ENCODE measurements at places on chromosomes 1 and 21.
A peak's percentile ranks its signal among the peaks of the same experiment; 100 is the strongest.

- no peak for DNase-seq
Measured at GRCh38 chr1:243229526-243229925, 25.6 kb downstream of the CEP170 start.

- DNase-seq: no peak
Measured at GRCh38 chr1:228717081-228717480, 18.2 kb upstream of the RHOU start.

GRCh38 chr1:247448107-247448791, 9.7 kb downstream of the OR2B11 start:
- peak; percentile 63 for DNase-seq

DNA sequence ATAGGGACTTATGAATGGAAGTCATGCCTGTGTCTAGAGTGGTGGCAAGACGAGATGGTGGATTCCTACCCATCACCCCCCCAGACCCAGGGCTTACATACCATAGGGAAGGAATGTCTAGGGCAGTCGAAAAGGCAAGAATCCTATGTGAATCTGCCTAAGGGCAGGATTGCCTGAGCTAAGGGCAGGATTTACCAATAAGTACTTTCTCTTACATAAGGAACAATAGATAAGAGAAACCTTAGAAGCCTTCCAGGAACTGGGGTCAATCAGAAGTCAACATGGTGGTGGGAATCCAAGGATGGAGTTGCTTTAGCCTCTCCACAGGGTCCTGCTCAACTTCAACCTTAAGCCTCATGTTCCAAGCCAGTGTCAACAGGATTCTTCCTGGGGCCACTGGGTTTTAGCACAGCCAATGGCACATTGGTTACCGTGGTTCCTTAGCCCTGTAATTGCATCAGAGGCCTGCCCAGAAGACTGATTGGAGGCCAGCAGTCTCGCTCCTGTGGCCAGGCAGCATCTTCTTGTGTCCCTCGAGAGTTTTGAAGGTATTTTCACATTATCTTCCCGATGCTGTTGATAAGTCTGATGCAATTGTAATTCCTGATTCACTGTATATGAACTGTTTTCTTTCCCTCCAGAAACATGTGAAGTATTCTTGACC, 20.7 kb downstream of the BACE2 start:
- no peak for DNase-seq

GRCh38 chr1:12472798-12473551, 145.0 kb downstream of the DHRS3 start:
- peak; percentile 65 for DNase-seq

GRCh38 chr1:199307496-199308264, 668.8 kb downstream of the PTPRC start:
- no peak for DNase-seq

DNA sequence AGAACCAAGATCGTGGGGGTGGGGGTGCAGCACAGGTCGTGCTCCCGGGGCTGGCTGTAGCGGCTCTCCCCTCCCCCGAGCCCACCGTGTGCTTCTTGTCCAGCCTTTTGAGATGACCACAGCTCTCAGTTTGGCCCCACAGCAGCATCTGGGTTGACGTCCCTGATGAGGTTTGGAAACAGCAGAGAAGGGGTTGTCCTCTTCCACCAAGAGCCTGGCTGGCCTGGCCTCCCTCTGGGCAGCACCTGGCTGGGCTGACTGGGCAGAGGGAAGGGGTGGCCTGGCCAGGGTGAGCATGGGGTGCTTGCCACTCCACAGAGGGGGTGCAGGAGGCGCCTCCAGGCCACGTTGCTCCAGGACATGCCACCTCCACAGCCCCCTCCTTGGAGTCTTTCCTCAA, 61.5 kb downstream of the SKI start:
- DNase-seq: no peak

DNA sequence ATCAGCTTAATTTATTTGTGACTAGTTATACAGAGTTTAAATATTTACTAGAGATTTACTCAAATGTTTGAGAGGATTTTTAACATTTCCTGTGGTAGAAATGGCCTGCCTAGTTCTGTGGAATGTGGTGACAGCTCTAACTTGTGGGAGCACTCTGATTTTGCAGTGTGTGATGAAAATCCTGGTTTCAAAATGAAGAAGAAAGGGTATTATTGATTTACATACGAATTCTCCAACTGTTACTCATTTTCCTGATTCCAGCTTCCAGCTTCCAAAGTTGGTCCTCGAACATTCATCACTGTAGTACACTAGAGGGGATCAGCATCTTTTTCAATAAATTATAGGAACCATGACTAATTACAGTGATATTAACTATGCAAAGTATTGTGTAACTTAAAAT, 462.7 kb upstream of the PKN2 start:
- no peak for DNase-seq

DNA sequence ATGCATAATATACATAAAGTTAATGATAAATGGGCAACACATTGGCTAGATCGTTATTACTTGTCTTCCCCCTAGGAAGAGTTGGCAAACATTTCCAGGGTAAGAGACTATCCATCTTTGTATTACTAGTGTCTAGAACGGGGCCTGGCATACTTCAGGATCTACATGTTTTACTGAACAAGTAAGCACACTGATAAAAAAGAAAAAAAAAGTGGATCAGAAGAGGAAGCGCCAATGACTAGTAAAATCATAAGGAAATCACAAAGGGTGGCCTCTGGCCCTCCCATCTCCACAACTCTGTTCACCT, 482 bp downstream of the TM2D1 start:
- DNase-seq: no peak

DNA sequence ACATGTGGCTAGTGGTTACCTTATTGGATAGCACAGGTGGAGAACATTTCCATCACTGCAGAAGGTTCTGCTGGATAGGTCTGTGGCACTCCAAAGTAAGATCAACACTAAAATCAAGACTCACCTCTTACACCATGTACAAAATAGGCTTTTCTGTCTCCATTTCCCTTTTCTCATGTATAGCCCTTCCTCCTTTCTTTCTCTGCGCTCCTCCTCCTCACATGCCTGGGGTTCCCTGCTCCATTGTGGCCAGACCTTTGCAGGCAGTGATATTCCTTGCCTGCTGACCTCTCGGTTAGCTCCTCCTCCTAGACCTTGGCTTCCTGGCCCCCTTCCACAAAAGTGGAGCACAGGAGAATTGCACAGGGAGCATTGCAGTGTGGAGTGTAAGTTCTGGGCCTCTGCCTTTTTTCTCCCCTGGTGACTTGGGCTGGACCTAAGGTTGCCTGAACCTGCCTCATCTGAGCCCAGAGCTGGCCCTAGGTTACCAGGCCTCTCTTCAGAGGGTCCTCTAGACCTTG, 33.2 kb upstream of the RBM15 start:
- DNase-seq: no peak

DNA sequence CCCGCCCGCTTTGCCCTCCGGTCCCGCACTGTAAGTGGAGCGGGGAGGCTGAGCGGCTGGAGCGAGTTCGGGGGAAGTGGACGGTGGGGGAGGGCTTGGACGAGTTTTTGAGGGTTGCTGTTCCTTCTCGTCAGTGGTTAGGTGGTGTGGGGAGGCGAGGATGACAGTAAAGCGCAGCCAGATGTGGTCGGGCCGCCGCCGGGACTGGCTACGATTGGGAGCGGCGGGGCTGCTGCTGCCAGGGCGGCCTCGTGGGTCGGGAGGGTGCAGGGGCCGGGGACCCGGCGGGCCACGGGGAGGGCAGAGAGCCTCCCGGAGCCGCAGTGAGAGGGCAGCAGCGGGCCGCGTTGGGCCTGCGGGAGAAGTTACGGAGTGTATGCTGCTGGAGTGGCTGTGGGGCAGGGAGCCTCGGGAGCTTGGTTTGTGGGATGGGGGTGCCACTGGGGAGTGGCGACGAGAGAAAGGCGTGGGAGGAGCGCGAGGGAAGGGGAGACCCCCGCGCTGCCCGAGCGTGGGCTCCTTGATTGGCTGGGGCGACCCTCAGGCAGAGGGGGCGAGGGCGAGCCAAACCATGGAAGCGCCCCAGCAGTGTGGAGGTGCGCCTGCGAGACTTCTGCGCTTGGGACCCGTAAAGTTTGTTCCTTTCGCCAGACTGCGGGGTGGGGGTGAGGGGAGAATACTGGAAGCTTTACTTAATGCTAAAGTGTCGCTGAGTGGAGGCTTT, 2.1 kb downstream of the ADGRL2 start:
- peak; percentile 85 for DNase-seq

DNA sequence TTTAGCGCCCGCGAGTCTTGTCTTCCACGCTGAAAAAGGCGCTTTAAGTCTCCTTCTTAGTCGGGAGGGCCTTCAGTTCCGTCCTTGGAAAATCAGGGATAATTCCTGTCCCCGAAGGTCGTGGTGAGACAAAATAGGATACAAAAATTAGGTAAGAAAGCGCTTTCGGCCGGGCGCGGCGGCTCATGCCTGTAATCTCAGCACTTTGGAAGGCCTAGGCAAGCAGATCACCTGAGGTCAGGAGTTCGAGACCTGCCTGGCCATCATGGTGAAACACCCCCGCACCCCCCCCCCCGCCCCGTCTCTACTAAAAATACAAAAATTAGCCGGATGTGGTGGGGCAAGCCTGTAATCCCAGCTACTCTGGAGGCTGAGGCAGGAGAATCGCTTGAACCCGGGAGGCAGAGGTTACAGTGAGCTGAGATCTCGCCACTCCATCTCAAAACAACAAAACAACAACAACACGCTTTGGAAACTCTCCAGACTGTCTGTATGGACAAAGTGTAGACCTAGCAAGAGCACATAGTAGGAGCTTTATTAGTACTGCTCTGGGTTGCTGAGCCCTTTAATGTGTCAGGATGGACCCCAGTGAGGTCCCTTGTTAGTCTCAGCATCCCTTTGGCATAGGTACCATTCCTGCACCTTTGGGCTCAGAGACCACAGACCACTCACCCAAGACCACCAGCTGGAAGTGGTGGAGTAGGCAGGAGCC, 790 bp upstream of the TMEM54 start:
- no peak for DNase-seq

GRCh38 chr1:202888221-202888530, 773 bp downstream of the RABIF start:
- DNase-seq: no peak

- DNase-seq: peak; percentile 68
Measured at GRCh38 chr1:56414728-56415224, 164.6 kb downstream of the PLPP3 start.

DNA sequence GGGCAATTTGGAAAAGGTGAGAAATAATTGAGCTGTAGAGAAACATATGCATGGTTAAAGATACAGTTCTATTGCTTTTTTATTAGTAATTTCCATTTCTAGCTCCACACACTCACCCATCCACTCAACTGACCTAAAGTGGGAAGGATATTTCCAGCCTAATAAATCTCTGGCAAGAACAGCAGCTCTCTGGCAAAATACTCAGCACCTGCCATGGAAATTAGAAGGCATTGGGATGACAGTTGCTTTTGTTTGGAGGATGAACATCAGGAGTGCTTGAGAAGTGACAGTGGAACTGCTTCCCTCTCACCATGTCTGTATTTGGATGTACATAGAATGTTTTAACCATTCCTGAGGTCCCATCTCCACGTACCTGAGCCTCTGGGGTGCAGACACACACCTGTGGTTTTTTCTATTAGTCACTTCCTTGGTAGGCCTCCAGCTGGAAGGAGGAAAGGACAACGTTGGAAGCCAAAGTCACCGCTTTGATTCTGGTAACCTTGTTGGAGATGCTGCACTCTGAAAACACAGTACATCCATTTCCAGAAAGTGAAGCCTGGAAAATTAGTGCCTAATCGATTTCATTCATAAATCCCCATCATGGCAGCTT, 62.3 kb upstream of the RUNX1 start:
- DNase-seq: no peak

GRCh38 chr1:174152427-174152826, 6.9 kb upstream of the RABGAP1L start:
- no peak for DNase-seq

GRCh38 chr21:36992671-36993070, 13.8 kb upstream of the RIPPLY3 start:
- DNase-seq: no peak

DNA sequence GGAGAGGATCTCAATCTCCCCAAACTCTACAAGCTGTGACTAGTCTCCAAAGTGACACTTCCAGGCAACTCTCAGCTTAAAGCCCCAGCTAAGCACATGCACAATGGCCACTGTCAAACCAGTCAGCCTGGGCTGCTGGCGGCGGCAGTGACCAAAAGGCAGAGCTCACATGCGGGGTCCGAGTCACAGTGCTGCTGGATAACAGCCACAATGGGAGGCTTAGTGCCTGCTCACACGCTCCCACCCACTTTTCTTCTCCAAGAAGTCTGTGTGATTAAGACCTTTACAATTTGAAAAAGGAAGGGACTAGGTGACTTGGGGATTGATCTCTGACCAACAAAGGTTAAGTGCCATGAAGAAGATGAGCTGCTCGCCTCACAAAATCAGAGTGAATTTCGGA, 16.8 kb downstream of the RIPK4 start:
- no peak for DNase-seq

DNA sequence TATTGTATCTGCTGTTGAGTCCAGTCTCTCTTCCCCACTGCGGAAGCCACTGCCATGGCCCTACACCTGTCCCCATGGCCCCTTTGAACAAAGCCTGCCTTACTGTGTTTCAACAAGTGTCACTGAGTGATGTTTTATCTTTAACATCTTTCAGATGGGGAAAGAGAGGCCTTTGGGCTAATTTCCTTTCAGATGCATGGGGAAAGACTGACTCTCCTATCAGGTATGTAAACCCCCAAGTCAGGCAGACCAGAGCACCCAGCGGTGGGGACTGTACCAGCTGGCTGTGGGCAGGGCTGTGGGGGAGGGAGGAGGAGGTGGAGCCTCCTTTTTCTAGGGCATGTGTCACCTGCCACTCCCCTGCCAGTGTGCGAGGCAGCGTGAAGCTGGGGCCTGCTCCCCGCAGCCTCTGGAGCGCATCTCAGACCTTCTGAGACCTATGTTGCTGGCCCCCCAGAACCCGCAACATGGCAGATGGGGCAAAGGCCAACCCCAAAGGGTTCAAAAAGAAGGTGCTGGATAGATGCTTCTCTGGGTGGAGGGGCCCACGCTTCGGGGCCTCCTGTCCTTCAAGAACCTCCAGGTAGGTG, at the start of gene PLA2G2F:
TSS of gene PLA2G2F (plus strand) at position 363 of the 590 bp plus-strand sequence. CDS start at position 468, 105 bp downstream.
- no peak for DNase-seq

DNA sequence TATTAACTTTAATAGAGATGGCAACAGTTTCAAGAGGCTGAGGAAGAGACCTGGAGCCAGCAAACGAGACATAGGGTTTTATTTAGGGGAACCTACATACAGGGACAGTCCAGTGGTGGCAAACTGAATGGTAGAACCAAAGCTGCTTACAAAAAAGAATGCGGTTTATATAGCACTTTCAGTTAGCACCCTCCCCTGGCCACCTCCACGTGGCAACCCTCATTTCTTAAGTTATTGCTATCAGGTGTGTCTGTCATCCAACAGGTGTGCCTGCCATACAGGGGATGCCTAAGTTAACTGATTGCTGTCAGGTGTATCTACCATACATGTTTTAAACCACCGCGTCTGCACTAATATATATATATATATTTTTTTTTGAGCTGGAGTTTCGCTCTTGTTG, 129.2 kb upstream of the DUSP10 start:
- DNase-seq: no peak

All from hepatocyte (in vitro differentiated cells).